ENCODE measurements at places on chromosomes 13 and 19.

DNA sequence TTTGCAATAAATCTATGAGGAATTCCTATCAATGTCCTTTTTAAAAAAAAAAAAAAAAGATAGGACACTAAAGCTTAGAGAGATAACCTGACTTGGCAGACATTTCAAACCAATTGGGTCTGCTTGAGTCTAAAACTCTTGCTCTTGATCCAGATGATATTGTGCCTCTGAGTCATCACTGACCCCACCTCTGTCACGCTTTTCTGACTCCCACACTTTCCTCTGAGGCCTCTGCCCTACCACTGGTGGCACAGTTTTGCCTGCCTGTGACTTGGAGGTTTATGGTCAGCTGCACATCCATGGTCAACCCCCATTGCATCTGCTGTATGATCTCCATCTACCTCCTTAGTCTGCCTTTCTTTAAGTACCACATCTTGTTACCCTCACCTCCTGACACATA lies 328.7 kb downstream of the SPRY2 start:
- DNase-seq = no peak

GRCh38 chr13:27354379-27354778 lies 70.0 kb upstream of the GTF3A start:
- DNase-seq = no peak

- no peak for DNase-seq
Measured at GRCh38 chr19:56983171-56983570, 136.6 kb upstream of the USP29 start.

- DNase-seq = peak; percentile 37
Measured at GRCh38 chr19:2461751-2462634, 5.2 kb upstream of the LMNB2 start.

Data from CD4-positive, alpha-beta memory T cell (primary cell).